ENCODE measurements at places on chromosomes 11 and 22.

GRCh38 chr11:11263238-11264005 lies 89.6 kb downstream of the CSNK2A3 start:
- H3K27me3 ChIP-seq, result peaks cover 11% of the 10 kb centered on the region
- H3K36me3 ChIP-seq, result no peaks in the 10 kb centered on the region
- H3K27ac ChIP-seq, result no peak overlapping the region
- H3K4me1 ChIP-seq, result no peaks in the 10 kb centered on the region
- H3K4me3 ChIP-seq, result no peak overlapping the region

DNA sequence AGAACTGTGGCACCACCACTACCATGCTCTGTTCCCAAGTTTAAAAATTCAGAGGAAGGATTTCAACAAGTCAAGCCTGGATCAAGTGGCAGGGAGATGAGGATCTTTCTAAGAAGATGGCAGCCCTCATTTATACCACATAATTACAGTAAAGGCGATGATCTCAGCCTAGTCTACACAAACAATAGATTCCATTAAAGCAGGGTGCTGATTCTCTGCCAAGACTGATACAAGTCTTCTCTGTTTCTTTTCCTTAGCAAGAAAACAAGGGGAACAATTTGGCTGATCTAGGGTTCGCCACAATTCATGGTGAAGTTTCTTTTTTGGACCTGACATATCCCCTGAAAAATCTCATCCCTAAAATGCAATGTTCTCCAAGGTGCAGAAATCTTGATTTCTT lies 73.9 kb downstream of the PPFIBP2 start:
- no peak overlapping the region for H3K4me3 ChIP-seq
- peaks cover 23% of the 10 kb centered on the region for H3K27me3 ChIP-seq
- DNase-seq, result no peak
- H3K4me1 ChIP-seq, result peaks cover 14% of the 10 kb centered on the region
- no peak overlapping the region for H3K27ac ChIP-seq
- peaks cover 2% of the 10 kb centered on the region for H3K36me3 ChIP-seq

DNA sequence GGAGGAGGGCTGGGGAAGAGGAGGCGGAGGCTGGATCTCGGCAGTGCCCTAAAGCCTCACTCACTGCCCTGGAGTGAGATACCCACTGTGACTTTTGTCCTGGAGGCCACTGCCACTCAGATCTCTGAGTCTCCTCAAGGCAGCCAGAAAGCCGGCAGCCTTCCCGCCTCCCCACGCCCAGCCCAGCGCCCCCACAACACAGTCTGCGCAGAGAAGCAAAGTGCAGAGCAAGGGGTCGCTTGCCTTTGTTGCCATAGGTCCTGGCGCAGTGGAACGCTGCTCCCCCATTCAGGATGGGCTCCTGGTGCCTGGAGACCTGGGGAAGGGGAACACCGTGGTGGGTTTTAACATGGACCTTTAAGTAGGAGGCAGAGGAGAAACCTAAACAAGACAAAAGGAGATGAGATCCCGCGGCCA lies 17.6 kb downstream of the PATZ1 start:
- peaks cover 17% of the 10 kb centered on the region for H3K4me1 ChIP-seq
- no peak for DNase-seq
- no peak overlapping the region for H3K4me3 ChIP-seq
- no peaks in the 10 kb centered on the region for H3K27me3 ChIP-seq
- H3K27ac ChIP-seq, result no peak overlapping the region
- H3K36me3 ChIP-seq, result peaks cover 60% of the 10 kb centered on the region

GRCh38 chr22:22099833-22100812 lies 117.5 kb upstream of the TOP3B start:
- DNase-seq, result no peak
- no peaks in the 10 kb centered on the region for H3K36me3 ChIP-seq
- H3K4me3 ChIP-seq, result no peak overlapping the region
- no peaks in the 10 kb centered on the region for H3K4me1 ChIP-seq

DNA sequence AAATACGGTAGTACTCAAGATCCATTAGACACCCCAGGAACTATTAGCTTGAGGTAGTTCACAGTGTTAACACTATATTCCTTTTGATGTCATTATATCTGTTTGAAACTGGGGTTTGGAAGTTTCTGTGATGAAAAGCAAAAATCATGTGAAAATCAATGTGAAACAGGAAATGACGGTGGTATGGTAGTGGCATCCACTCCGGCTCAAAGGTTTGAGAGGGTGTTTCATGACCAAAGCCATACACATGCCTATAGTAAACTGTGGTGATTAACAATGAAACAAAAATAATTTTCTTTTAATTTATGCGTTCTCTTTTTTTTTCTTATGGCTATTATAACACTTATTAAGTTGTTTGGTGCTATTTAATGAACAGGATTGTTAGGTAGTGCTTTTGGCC lies 10.9 kb downstream of the RAB38 start:
- no peaks in the 10 kb centered on the region for H3K36me3 ChIP-seq
- H3K27ac ChIP-seq, result no peak overlapping the region
- no peaks in the 10 kb centered on the region for H3K27me3 ChIP-seq
- DNase-seq, result no peak

GRCh38 chr11:104763930-104764709 lies 134.1 kb downstream of the CASP12 start:
- peaks cover 12% of the 10 kb centered on the region for H3K36me3 ChIP-seq
- no peak overlapping the region for H3K4me3 ChIP-seq
- no peak for DNase-seq
- peaks cover 9% of the 10 kb centered on the region for H3K4me1 ChIP-seq
- H3K27me3 ChIP-seq, result no peaks in the 10 kb centered on the region

DNA sequence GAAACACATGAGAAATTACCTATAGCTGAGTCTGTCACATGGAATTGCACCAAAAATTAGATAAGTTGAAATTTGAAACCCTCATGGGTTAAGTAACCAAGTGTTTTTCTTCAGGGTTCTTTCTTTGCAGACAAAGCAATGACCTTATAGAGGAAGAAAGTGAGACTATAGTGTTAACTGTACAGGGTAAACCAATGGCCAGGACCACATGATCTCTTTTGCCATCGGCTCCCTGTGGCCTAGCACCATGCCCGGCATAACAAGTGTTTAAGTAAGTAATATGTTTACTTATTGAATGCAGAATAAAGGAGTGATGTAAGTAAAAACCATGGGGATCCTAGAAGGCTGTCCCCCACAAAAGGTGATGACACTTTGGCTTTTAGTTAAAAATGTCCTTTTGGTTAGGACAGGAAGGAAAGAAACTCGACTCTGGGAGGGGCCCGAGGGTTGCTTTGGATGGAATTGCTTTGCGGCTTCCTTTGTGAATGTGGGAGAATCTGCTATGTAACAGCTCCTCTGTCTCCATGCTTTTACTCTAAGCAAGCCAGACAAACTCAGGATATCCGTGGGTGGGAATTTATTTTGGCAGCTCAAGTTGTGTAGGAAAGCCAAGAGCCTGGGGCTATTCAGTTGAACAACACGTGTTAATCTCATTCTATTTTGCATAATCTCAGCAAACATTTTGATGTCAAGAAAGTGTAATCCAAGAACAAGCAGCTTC lies 454.7 kb downstream of the INSC start:
- no peak overlapping the region for H3K4me3 ChIP-seq
- H3K36me3 ChIP-seq, result no peaks in the 10 kb centered on the region
- H3K4me1 ChIP-seq, result no peaks in the 10 kb centered on the region
- no peak overlapping the region for H3K27ac ChIP-seq

DNA sequence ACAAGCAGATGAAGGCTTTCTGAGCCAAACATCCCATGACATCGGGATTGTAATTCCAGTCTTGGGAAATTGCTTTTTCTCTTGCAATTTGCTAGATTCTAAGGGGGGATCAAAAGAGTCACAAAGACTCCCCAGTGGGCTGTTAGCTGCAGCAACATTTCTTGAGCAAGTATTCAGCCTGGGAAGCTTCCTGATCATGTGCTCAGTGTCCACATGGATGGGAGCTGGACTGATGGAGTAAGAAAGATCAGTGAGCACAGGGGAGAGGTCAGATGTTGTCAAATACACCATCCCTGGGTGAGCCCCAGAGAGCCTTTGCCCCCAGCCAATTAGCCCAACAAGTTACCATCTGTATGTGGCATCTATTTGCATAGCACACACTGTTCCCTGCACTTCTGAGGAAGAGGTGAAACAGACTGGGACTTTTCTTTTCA lies 10.2 kb upstream of the GRK3 start:
- H3K36me3 ChIP-seq, result no peaks in the 10 kb centered on the region
- H3K4me1 ChIP-seq, result peaks cover 3% of the 10 kb centered on the region
- H3K27me3 ChIP-seq, result peaks cover 9% of the 10 kb centered on the region
